CD4-positive, alpha-beta memory T cell (primary cell): ENCODE measurements at places on chromosomes 1 and 21.

DNA sequence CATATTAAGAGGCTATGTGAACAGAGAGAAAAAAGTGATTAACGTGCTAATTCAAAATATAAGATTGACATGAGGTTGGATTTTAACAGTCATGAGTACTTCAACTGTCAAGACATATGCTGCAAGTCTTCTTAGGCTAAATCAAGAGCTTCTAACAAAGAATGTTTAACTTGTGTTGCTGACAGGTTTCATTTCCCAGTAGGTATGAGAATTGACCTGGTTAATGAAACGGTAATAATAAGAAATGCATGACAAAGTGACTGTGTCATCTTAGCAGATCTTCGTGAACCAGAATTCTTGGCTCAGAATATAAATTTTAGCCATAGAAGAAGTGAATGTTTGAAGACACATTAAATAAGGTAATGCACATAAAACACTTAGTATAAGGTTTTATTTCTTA lies 132.6 kb upstream of the PTGFR start:
- no peak for DNase-seq

GRCh38 chr1:208432346-208432745 lies 188.2 kb upstream of the PLXNA2 start:
- DNase-seq, result no peak

GRCh38 chr1:6302568-6302967 lies 41.7 kb upstream of the GPR153 start:
- DNase-seq, result no peak

DNA sequence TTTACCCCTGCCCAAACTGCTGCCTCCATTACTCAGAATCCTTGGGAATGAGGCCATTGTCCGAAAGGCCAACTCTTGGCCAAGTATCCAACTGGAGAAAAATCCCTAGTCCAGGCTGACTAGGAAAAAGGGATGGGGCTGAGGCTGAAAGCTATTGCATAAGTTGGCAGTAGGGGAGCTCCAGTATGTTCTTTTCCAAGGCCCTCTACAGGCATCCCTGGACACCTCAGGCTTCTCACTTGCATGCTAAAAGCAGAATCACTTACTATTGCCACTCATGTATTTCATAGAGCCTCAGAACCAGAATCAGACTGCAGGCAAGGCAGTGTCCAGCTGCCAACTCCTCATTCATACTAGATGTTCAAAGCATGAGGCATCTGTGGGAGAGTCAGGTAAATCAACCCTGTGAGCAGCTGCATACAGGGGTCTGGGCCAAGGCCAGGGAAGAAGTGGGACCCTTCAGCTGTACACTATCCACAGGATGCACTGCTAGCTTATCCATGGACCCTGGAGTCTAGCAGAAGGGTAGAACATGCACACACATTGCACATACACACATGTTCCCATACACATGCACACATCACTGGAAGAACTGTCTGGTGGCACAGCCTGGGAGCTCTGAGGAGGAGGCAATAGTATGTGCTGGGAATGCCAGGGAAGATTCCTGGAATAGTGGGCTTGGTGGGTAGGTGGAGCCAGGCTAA lies 195.3 kb downstream of the C1orf94 start:
- DNase-seq, result no peak

DNA sequence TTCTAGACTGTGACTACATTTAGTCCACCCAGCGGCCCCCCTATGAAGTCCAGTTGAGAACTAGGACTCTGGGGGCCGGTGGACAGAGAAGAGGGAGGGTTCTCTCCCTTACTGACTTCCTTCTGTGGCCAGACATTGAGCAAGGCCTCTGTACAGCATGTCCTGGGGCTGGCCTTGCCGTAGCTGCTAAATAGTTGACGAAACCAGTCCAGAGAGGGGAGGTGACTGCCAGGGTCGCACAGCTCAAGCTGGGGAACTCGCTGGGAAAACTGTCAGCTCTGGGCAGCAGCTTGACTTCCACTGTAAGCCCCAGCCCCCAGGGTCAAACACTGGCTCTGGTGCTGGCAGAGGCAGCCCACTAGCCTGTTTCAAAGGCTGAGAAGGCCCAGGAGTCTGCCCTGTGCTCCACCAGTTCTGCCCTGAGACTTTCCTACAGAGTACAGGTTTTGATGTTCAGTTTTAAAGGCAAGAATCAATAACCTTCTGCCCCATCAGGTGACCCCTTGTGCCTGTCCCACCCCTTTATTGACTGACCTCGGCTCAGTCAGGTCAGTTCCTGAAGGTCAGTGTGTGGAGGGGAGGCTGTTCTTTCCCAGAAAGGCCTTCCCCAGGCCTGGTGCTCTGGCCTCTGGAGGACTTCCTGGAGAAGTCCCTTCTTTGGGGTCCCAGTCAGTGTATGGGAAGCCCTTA lies 14.1 kb downstream of the PCSK9 start:
- no peak for DNase-seq

- DNase-seq, result peak; percentile 11
Observed at GRCh38 chr1:25621876-25622275, 5.3 kb downstream of the MAN1C1 start.

DNA sequence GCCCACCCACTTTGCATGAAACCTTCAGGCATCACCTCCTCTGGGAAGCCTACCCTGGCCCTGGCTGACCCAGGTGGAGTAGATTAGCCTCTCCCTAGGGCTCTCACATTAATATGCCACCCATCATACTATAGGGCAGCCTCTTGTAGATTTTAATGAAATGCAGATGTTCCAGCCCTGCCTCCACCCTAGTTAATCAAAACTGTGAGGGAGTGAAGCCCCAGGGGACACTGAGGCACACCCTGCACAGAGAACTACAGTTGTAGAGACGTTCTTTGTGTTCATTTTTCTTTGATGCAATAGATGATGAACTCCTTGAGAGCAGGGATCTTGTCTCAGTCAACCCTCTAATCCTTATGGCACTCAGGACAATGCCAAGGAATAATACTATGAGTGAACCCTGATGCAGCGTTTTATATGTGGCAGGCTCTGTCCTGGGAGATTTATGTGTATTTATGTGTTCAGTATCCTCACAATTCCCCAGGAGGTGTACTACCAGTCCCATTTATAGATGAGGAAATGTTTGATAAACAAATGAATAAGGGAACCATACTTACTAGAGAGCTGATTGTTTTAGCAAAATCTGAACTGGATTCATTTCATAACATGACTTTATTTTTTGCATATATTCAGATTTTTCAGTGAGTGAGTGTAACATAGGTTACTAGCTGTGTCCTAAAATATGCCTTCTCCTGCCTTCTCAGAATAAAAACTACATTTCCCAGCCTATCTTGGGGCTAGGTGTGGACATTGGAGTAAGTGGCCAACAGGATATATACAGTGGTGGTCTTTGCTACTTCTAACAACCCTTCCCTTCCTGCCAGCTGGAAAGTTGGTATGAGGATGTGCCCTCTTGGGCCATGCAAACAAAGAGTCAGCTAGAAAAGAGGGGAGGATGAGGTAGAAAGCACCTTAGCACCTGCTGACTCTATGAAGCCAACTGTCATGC lies 23.5 kb upstream of the PRELP start:
- DNase-seq, result no peak

DNA sequence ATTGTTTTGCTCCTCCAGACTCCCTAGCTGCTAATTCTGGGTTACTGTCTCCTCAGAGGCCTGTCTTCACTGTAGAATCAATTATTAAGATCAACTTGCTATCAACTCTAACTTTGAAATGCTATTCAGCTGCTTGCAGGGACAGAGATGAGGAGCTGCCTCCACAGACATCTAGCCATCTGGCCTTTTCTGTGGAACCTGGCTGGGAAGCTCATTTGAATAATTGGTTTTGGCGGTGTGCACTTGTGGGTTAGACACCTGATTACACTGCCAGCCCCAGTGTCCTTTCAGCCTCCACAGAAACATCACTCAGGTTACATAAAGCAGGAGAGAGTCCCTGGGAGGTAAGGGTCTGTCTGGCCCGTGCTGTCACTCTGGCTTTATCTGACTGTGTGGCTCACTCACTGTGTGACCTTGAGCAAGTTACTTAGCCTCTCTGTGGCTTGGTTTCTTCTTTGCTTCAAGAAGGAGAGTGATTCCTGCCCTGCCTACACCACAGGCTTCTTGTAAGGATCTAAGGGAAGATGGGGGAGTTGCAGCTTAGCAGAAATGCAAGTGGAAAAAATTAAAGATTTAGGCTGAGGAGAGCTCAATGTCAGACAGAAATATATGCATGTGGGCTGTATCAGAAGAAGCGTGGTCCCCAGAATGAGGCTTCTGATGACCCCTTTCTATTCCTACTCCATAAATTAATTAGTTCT lies 131.6 kb downstream of the BEND5 start:
- DNase-seq, result no peak

- DNase-seq, result no peak
Observed at GRCh38 chr1:34408011-34408410, 231.3 kb downstream of the C1orf94 start.

- DNase-seq, result no peak
Observed at GRCh38 chr1:159051436-159051835, 25.1 kb downstream of the AIM2 start.

DNA sequence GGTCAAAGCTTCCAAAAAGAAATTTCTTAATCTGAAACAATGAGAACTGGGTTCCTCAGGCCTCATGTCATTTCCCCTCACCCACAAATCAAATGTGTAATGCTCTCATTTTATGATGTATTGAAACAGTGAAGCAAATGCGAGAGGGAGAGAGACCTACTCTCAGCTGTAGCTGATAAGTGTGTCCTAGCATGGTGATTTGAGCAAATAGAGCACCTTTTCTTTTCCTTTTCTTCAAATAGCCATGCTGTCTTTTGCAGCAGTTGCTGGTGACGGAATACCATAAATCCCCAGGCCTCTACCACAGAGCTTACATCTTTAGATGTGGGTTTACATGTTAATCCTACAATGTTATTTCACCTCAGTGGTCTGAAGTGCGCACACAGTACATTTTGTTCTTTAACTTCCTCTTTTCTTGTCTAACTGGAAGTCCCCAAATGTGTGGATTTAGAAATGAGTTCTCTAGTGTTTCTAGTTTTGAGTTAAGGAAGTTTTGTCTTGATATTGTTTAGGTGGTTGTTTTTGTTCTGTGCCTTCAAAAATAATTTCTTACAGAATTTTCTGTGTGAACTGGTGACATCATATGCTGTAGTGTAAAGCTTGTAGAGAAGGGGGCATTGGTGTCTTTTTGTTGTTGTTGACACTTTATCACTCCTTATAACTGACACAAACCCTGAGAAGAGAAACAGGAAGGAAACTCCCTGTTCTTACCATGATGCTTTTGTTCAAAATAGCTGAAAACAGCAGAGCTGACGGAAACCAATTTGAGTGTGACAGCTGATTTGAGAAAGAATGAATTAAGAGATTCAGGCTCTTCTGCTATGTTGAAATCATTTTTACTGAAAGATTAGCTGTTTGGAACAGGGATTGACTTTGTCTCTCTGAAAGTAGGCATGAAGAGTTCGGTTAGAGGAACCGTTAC lies 12.2 kb downstream of the SMAP2 start:
- peak; percentile 93 for DNase-seq

- no peak for DNase-seq
Observed at GRCh38 chr1:14910984-14911721, 242.4 kb upstream of the TMEM51 start.

DNA sequence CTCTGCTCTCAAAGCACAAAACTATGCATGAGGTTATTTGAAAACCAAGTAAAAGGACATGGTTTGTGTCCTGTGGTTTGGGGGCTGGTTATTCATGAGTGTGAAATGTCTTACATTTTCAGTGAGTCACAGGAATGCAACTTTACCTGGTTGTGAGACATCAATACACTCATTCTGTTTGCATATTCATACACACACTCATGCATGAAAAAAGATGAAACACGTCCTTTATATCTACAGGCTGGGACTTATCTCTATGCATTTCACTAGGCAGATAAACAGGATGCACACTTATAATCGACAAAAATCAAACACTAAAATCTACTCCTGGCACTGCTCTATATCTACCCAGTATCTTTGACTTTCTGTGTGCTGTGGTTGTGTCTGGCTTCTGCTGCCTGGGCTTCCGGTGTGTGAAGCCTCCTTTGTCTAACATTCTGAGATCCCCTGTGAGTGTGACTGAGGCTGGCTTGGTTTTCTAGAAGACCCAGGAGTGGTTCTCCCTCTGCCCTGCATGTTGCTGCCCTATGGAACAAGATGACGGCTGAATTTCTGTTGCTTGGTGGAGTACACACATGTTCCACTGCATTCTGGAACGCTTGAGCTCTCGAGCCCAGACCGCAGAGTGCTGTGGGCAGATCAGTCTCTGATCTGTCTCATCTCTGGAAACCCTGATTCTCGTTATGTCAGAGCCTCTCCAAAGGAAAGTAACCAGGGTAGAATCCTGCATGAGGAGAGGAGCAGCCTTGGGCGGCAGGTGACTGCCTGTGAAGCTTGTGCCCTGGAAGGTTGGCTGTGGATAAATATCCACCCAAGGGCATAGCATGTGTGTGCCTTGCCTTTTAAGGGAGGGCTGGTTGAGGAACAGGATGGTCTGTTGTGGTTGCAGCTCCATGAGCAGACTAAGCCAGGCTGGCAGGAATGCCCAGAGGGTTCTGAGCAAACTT lies 19.7 kb upstream of the FASLG start:
- peak; percentile 76 for DNase-seq

DNA sequence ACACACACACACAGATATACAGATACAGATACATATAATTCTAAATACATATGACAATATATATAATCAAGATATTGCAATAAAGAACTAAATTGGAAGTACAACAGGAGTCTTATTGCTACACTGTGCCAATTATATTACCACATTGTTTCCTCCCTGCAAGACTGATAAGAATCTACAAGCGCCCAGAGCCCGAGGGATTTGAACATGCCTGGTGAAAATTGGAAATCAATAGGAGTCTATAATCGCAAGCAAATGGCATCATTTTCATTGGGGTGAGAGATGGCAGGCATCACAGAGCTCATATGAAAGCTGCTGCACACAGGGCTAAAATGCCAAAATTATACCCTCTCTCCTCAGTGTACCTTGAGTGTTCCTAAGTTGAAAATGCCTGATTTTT lies 152.9 kb upstream of the PTBP2 start:
- DNase-seq, result no peak

DNA sequence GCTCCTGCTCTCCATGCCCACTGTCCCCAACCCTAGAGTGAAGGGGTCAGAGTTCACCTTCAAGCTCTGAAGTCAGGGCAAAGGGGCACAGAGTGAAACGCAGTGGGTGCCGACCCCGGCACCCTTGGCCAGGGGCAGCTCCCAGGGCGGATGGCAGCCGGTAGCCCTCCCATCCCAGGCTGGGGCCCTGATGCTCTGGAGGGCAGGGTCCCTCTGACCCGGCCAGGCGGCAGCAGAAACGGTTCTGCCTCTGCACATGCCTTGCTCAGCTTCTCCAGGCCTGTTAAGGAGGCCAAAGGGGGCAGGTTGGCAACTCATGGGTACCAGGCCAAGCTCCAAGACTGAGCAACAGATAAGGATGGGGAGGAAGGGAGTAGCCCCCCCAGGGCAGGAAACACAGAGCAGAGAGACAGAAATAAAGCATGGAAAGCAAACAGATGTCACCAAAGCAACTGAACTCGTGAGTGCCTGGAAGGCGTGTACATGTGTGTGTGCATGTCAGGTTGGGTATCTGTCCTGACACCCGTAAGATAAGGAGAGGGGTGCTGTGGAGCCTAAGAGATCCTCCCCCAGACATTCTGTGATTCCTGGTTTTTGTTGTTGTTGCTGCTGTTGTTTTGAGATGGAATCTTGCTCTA lies 112.3 kb upstream of the IFFO2 start:
- no peak for DNase-seq

GRCh38 chr21:40731206-40731605 lies 115.8 kb downstream of the DSCAM start:
- DNase-seq, result no peak
